ENCODE measurements at places on chromosomes 4 and X.

- no peak for DNase-seq
Measured at GRCh38 chr4:150167054-150167453, 88.8 kb downstream of the DCLK2 start.

GRCh38 chrX:2137882-2138281 lies 362.9 kb downstream of the DHRSX start:
- DNase-seq = no peak

GRCh38 chrX:149036086-149036485 lies 469.0 kb downstream of the IDS start:
- peak; percentile 4 for DNase-seq

DNA sequence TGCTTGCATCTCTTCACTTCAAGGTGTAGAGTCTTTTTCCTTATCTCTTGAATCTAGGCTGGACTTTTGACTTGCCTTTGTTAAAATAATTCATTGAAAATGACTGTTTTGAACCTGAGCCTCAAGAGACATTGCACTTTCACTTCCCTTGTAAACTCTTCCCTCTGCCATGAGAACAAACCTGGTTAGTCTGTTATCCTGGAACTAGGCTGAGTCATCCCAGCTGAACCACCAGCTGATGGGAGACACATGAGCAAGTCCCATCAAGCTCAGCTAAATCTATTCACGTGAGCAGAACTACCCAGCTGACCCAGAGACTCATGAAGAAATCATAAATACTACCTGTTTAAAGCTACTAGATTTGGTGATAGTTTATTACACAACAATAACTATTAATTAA lies 202.3 kb upstream of the CENPE start:
- no peak for DNase-seq

GRCh38 chrX:68696267-68696990 lies 49.0 kb downstream of the STARD8 start:
- peak; percentile 51 for DNase-seq

Measured in suppressor macrophage treated with lipopolysaccharide for 1 hour (primary cell).